MM.1S (cell line): ENCODE measurements at places on chromosomes 7 and 10.
A peak's percentile ranks its signal among the peaks of the same experiment; 100 is the strongest.

DNA sequence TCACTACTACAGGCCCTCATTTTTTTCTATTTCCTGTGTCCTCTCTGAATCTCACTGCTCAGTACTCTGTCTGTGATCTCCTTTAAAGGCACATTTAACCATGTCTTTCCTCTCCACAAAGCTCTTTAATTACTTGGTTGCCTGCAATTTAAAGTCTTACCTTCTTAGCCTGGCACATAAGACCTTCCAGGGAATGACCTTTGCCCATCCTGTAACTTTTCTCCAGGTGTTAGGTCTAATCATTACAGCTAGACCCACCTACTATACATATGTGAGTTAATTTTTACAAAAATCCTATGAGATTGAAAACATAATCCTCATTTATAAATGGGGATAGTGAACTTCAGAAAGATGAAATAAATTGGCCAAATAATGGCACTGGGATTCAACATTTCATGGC, 244.1 kb upstream of the RHOBTB1 start:
- H3K4me1 ChIP-seq, result no peaks in the 10 kb centered on the region
- no peaks in the 10 kb centered on the region for H3K36me3 ChIP-seq
- H3K27me3 ChIP-seq, result no peaks in the 10 kb centered on the region
- H3K27ac ChIP-seq, result no peak overlapping the region

DNA sequence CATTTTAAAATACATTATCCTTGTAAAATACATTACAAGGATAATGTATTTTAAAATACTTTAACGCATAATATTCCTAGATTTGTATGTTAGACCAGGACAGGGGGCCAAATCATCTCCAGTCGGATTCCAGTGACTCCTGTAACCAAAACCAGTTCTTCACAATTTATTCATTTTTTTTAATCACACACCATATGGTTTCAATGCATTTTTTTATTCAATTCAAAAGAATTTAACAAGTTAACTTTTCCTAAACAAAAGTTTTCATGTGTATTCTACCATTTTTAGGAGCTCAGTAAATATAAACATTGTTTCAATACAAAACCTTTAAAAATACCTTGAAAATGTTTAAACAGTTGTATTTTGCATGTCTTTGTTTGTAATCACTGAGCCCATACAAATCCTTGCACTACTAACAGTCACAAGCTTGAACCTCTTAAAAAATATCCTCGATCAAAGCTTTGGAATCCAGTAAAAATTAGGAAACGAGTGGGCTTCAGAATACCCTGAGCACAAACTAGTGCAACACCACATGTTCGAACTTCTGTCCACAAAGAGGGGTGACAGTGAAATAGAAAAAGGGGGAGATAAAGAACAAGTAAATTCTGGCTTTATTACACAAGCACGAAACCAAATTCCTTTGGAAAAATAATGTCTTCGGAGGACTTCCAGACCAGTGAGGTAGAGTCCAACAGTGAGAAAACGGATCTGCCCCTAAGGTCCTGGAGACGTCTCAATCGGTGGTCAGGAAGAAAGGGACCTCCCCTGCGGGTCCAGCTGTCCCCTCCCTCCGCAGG, 1.6 kb downstream of the CCDC71L start:
- peaks cover 17% of the 10 kb centered on the region for H3K4me1 ChIP-seq
- H3K4me3 ChIP-seq, result peak overlapping the region; percentile 70
- H3K36me3 ChIP-seq, result no peaks in the 10 kb centered on the region
- peak overlapping the region; percentile 20; the same call in 1 of the 2 replicates for H3K27ac ChIP-seq
- no peak for DNase-seq

DNA sequence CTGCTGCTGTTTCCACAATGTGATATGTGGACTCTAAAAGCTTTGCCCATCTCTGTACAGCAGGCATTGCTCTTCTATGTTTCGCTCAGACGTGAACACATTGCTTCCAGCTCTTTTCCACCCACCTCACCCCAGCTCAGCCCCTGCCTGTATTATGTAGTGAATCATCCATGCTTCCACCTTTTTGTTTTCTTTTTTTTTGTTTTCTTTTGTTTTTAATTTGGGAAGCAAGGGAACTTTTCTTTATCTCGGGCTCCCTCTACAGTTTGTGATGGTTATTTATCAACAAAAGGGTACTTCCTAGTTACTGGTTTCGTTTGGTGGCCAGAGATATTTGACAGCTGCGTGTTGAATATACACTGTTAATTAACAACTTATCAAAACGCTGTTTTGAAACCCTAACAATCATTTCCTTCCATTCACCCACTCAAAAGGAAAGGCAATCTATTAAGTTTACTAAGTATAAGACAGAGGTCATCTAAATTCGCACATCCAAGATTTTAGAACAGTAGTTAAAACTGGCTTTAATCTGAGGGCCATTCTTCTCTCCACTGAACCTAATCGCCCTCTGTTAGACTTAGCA, 127.9 kb upstream of the STK17A start:
- no peaks in the 10 kb centered on the region for H3K36me3 ChIP-seq
- H3K4me1 ChIP-seq, result peaks cover 4% of the 10 kb centered on the region; the same call in 1 of the 2 replicates

- no peaks in the 10 kb centered on the region for H3K4me1 ChIP-seq
- H3K27me3 ChIP-seq, result no peaks in the 10 kb centered on the region
- H3K4me3 ChIP-seq, result no peak overlapping the region
- H3K27ac ChIP-seq, result no peak overlapping the region
- H3K36me3 ChIP-seq, result no peaks in the 10 kb centered on the region
- DNase-seq, result no peak
Measured at GRCh38 chr7:103141753-103142404, 7.0 kb downstream of the NAPEPLD start.

DNA sequence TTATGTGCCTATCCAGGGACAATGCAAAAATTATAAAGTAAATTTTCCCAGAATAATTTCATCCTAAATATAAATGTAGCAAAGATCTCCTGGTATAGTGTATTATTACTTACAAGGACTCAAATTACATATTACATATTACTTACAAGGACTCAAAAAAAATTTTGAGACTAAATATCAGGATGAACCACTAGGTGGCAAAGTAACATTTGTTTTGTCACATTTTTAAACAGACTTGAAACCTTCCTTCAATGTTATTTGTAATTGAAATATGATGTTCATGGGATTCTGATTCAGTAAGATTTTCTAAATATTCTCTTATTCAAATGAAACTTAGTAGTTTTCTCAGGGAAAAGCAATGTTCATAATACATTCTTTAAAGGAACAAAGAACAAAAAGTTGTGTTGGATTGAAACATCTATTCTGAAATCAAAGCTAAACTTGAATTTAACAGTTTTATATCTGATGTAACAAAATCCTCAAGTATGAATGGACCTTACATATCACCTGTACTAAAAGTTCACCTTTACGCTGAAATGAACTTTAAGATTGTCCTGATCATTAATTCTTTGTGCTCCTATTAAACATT, 74.3 kb upstream of the GNAI1 start:
- H3K27ac ChIP-seq, result no peak overlapping the region
- no peaks in the 10 kb centered on the region for H3K4me1 ChIP-seq
- H3K27me3 ChIP-seq, result no peaks in the 10 kb centered on the region
- peak; percentile 72 for DNase-seq
- H3K4me3 ChIP-seq, result no peak overlapping the region

GRCh38 chr7:2142386-2142785, 90.4 kb downstream of the MAD1L1 start:
- H3K27ac ChIP-seq, result no peak overlapping the region
- H3K4me1 ChIP-seq, result no peaks in the 10 kb centered on the region
- no peaks in the 10 kb centered on the region for H3K36me3 ChIP-seq
- H3K27me3 ChIP-seq, result no peaks in the 10 kb centered on the region

DNA sequence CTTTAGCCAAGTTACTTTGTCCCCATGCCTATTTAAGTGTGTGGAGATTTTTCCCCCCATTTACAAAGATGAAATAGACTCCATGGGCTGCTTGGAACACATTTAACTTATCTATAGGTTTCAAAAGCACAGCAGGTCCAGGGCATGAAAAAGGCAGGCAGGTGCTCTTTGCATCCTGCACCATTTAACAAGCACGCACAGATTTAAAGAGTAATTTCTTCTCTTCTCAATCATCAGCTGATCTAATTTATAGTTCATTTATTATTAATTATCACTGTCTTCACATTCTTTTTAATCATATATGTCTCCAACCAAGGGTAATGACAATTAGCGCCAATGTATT, 156.8 kb downstream of the CACNA2D1 start:
- H3K27me3 ChIP-seq, result no peaks in the 10 kb centered on the region
- H3K4me1 ChIP-seq, result no peaks in the 10 kb centered on the region
- no peaks in the 10 kb centered on the region for H3K36me3 ChIP-seq

DNA sequence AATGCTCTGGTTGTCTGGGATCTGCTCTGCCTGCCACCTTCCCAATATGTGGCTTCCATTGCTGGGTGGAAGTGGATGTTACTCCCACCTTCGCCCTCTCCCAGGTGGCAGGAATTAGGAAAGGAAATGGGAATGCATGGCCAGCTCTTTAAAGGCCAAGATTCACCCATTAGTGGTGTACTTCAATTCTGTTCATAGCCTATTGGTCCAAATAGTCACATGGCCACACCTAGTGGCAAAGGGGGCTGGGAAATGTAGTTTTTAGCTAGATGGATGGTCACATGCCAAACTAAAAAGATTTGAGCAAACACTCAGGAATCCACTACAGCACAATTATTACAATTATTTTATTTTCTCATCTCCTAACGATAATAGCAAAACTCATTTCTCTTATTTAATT, 135.1 kb downstream of the NPY start:
- DNase-seq, result no peak
- H3K4me1 ChIP-seq, result no peaks in the 10 kb centered on the region
- no peaks in the 10 kb centered on the region for H3K36me3 ChIP-seq
- no peak overlapping the region for H3K4me3 ChIP-seq
- H3K27ac ChIP-seq, result no peak overlapping the region

- no peak for DNase-seq
- H3K27me3 ChIP-seq, result no peaks in the 10 kb centered on the region
- no peak overlapping the region for H3K4me3 ChIP-seq
- H3K36me3 ChIP-seq, result peaks cover 4% of the 10 kb centered on the region; the same call in 1 of the 2 replicates
- H3K27ac ChIP-seq, result no peak overlapping the region
Measured at GRCh38 chr10:44984671-44985101, 6.1 kb upstream of the DEPP1 start.

DNA sequence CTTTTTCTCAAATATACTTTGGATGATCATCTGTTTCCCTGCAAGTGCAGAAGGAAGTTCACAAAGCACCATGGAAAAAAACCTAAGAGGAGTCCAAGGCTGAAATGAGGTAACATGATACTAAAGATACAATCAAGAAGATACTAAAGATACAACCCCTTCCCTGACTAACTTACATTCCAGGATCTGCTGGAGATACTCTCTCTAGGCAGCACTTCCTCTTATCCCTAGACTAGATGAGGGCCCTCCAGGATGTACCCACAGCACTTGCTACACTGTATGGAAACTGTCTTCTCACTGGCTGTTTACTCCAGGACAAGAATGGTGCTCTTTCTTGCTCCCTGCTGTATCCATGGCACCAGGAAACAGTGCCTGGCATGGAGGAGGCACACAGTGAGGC, 116.4 kb upstream of the NFE2L3 start:
- no peak overlapping the region for H3K4me3 ChIP-seq
- no peak for DNase-seq
- no peaks in the 10 kb centered on the region for H3K27me3 ChIP-seq
- no peak overlapping the region for H3K27ac ChIP-seq
- no peaks in the 10 kb centered on the region for H3K36me3 ChIP-seq

DNA sequence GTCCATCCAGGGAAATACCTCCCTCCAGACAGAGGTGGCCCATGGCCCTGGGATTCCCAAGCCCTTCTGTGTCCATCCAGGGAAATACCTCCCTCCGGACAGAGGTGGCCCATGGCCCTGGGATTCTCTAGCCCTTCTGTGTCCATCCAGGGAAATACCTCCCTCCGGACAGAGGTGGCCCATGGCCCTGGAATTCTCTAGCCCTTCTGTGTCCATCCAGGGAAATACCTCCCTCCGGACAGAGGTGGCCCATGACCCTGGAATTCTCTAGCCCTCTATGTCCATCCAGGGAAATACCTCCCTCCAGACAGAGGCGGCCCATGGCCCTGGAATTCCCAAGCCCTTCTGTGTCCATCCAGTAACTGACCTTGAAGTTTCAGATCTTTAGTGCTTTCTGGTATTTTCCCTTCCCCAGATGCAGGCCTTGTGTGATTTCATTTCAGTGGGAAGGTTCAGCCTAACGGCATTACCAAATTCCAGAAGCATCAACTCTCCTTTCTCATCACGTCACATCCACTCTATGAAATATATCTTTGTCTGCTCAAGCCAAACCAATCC, 28.8 kb upstream of the DIP2C start:
- H3K4me1 ChIP-seq, result no peaks in the 10 kb centered on the region
- no peak overlapping the region for H3K27ac ChIP-seq
- no peaks in the 10 kb centered on the region for H3K36me3 ChIP-seq
- no peak overlapping the region for H3K4me3 ChIP-seq
- H3K27me3 ChIP-seq, result no peaks in the 10 kb centered on the region; the same call in 1 of the 2 replicates
- no peak for DNase-seq

- peak overlapping the region; percentile 98 for H3K4me3 ChIP-seq
- no peak for DNase-seq
- H3K27me3 ChIP-seq, result no peaks in the 10 kb centered on the region
- H3K4me1 ChIP-seq, result peaks cover 11% of the 10 kb centered on the region; the same call in 1 of the 2 replicates
- no peaks in the 10 kb centered on the region for H3K36me3 ChIP-seq
Measured at GRCh38 chr7:23106823-23107663, 1.5 kb downstream of the KLHL7 start.

DNA sequence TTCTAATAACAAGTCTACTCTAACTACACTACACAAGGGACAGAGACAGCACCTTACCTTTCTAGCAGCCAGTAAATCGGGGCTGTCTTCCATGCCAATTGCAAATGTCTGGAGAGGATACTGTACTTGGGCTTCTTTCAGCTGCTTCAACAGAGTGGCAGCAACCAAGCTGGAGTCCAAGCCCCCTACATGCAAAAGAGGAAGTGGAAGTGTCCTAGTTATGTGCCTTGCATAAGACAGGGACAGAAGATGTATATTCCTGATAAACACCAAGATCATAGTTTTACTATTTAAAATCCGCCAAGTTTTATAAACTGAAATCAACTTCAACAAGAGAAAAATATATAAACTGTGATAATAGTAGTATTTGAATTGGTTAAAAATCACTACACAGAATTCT, 14.0 kb downstream of the ASNS start:
- H3K4me3 ChIP-seq, result no peak overlapping the region
- DNase-seq, result no peak
- H3K36me3 ChIP-seq, result no peaks in the 10 kb centered on the region
- H3K27ac ChIP-seq, result no peak overlapping the region
- H3K27me3 ChIP-seq, result no peaks in the 10 kb centered on the region

- H3K4me3 ChIP-seq, result peak overlapping the region; percentile 91
- no peak for DNase-seq
- H3K36me3 ChIP-seq, result no peaks in the 10 kb centered on the region
- H3K27me3 ChIP-seq, result no peaks in the 10 kb centered on the region
- H3K4me1 ChIP-seq, result peaks cover 20% of the 10 kb centered on the region; the same call in 1 of the 2 replicates
Measured at GRCh38 chr10:88881320-88881719, 1.3 kb downstream of the STAMBPL1 start.

- H3K36me3 ChIP-seq, result no peaks in the 10 kb centered on the region; the same call in 1 of the 2 replicates
- no peaks in the 10 kb centered on the region for H3K27me3 ChIP-seq
- peak overlapping the region; percentile 8; the same call in 1 of the 2 replicates for H3K27ac ChIP-seq
Measured at GRCh38 chr10:130137090-130137448, 878 bp downstream of the GLRX3 start.
